ENCODE measurements at places on chromosomes 13 and 19.

DNA sequence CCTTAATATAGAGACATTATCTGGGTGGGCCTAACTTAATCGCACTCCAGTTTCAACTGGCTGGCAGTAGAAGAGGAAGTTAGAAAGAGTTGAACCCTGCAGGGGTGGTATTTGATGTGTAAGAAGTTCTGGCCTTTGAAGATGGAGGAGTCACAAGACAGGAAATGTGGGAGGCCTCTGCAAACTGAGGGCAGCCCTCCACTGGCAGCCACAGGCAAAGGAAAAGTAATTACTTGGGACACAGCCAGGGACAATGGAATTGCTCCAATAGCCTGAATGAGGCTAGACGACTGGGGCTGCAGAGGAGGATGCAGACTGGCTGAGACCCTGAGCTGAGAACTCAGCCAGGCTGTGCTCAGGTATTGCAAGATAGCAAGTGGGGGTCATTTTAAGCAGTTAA is 703.3 kb upstream of the ARGLU1 start:
- DNase-seq = peak; percentile 1

DNA sequence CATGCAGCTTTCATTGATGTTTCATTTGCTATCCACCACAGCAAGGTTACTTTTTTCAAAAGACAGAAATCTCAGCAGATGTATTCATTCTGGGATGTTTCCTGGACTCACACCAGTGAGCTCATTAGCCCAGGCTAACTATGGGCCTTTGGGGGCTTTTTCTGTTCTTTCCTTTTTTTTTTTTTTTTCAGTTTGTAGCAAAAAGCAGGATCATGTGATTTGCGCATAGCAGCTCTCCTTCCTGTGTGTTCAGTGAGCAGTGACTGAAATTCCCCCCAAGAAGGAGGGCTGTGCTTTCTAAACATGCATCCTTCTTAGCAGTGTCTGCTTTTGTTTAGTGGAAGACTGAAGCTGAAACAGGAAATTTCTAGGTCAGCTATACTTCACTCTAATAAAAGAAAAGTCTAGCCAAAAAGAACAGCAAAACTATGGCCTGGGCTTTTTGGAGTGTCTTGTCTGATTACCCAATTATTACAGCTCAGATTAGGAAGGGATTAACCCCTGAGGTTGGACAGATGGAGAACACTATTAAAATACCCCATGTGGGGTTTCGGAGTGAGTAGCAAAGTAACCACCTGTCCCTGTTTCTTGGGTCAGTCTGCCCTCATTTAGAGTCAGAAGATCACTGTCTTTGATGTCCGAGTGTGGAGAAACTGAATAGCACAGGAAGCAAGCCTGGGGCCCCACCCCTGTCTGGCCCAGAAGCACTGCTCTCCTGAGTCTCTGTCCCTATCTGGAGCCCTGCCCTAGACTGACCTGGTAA is 8.9 kb upstream of the AMER2 start:
- no peak for DNase-seq

- no peak for DNase-seq
These were observed 445.7 kb downstream of the RFC3 start for GRCh38 chr13:34263681-34264080.

GRCh38 chr13:44015811-44016210 is 136.1 kb downstream of the LACC1 start:
- DNase-seq = no peak

- peak; percentile 31 for DNase-seq
These were observed 122.0 kb downstream of the ENOX1 start for GRCh38 chr13:43664700-43665191.

GRCh38 chr19:15288146-15288963 is 44.0 kb downstream of the BRD4 start:
- DNase-seq = no peak

Measured in HTR-8/SVneo (cell line).